ENCODE measurements at places on chromosomes 7 and 10.
A peak's percentile ranks its signal among the peaks of the same experiment; 100 is the strongest.

DNA sequence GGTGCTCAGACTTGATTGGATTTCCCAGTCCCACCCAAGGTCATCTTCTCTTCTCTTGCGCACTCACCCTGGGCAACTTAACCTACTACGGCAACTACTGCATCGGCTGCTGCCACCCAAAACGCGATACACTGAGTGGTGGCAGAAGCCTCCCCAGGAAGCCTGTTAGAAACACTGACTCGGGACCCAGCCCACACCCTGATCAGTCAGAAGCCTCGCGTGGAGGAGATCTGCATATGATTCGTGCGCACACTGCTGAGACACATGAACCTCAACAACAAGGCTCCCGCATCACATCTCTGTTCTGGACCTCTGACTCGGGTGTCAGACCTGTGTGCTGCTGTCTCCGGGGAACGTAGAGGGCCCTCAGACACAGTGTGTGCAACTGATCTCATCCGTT lies 419.5 kb downstream of the PAXIP1 start:
- DNase-seq: no peak

GRCh38 chr7:122628651-122629411 lies 70.1 kb downstream of the RNF133 start:
- DNase-seq: no peak

- no peak for DNase-seq
Measured at GRCh38 chr10:132270721-132271457, 36.9 kb downstream of the STK32C start.

DNA sequence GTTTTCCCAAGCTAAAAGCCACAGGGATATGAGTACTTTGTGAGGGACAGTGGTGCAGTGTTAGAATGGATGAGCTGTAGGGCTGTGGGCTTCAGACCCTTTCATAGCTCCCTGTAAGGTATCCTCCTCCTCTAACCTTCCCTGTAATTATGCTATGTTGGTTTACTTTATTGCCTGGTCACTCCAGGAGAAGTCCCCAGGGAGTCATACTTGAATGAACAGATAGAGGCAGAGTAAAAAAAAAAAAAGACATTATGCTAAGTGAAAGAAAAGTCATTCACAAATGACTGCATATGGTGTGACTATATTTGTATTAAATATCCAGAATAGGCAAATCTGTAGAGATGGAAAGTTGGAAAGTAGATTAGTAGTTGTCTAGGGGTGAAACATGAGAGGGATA lies 434.4 kb downstream of the AUTS2 start:
- DNase-seq: no peak

DNA sequence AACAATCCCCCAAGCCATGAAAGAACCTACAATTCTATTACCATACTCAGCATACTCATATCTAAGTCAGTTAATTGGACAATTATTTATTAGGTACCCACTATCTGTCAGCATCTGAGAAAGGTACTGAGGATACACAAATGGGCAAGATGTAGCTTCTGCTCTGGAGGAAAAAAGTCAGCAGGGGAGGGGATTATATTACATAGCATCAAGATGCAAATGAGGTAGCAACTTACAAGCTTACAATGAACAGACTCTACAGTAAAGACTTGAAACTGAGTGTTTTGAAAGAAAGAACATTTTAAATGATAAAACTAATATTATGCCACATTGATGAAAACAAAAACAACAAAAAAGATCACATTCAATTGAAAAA lies 10.8 kb upstream of the CUBN start:
- DNase-seq: no peak

- no peak for DNase-seq
Measured at GRCh38 chr10:14779001-14779651, 4.4 kb upstream of the FAM107B start.

- DNase-seq: no peak
Measured at GRCh38 chr10:122096705-122097104, 107.7 kb downstream of the TACC2 start.

- no peak for DNase-seq
Measured at GRCh38 chr7:94174956-94175355, 170.8 kb upstream of the BET1 start.

DNA sequence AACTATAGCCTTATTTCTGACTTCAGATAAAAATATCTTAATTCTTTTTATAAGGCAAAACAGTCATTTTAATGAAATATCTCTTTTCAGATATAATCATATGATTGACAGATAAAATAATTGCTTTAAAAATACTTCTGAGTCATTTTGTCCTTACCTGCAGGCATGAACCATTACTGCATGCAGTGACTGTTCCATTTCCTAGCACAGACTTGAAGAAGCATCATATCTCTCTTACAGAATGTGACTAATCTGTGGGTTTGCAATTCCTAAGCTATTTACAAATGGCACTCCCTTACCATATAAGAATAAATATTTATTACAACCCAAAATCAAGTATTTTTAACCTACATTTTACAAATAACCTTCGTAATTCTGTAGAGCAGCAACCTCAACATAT lies 120.7 kb downstream of the SRPK2 start:
- peak; percentile 65 for DNase-seq

DNA sequence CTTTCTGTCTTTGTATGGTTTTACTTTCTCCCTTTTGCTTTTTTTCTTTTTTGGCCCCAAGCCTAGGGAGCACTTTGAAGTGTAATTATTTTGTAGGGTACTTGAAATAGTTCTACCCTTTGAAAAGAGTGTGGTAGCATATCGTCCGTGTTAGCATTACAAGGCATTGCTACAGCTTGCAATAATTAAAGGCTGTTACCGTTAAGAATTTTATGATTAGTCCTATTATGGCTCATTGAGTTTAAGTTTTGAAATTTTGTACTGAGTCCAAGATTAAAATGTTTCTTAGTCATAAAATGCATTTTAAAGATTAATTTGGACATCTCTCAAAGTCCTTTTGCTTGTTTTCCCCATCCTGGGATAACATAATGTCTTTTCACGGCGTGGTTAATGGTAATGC lies 490.0 kb upstream of the LRRN3 start:
- no peak for DNase-seq

DNA sequence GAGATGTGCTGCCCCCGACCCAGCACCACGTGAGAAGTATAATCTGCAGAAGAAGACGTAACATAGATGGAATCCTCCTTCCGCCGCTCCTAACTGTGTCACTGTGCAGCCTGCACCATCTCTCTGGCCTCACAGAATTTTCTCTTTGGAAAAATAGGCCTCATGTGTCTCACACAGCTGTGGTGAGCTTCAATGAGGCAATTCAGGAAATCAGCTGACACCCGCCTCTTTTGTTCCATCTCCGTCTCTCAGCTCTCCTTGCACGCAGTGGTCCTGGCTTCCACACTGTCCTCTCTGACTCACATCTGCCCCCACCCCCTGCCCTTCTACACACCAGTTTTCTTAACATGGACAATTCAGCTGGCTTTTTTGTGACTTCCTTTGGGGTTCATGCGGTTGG lies 7.2 kb downstream of the C10orf90 start:
- DNase-seq: peak; percentile 3

GRCh38 chr7:79507131-79507530 lies 53.7 kb upstream of the MAGI2 start:
- DNase-seq: no peak

DNA sequence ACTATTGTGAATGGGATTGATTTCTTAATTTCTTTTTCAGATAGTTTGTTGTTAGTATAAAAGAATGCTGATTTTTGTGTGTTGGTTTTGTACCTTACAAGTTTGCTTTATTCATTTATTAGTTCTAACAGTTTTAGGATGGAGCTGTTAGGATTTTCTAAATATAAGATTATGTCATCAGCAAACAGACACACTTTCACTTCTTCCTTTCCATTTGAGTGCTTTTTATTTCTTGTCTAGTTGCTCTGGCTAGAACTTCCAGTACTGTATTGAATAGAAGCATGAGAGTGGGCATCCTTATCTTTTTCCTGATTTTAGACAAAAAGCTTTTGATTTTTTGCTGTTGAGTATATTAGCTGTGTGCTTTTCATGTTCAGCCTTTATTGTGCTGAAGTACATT lies 81.5 kb downstream of the DNAH11 start:
- DNase-seq: no peak

DNA sequence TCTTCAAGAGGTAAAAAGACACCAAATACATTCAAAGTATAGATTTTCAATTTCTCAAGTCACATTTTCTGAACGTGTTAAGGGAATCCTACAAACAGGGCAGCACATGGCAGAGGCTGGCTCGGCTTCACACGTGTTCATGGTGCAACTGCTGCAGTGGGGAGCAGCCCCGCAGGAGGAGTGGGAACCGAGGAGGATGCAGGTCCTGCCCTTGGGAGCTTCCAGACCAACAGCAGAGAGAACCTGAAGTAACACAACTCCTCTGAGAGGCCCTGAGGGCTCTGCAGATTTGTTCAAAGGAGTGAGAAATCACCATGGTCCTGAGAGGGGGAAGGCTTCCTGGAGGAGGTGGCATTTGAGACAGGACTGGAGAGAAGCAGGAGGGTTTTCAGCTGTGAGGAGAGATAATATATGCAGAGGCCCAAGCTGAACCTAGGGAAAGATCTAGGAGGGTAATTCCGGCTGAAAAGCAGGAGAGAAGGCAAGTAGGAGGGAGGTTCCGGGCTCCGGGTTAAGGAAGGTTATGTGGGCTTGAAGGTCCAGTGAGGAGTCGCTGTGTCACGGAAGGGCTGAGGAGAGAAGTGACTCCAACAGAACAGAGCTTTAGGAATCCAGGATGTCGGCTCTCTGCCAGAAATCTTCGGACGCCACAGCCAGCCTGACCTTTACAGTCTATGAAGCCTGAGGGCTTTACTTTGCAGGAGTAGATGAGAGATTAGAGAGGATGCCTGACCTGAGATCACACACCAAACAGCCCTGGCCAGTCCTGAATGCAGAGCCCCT lies 77.5 kb downstream of the GPR26 start:
- DNase-seq: no peak

GRCh38 chr10:91925022-91925320 lies 1.4 kb downstream of the BTAF1 start:
- DNase-seq: no peak

GRCh38 chr7:55083206-55083605 lies 64.4 kb downstream of the EGFR start:
- no peak for DNase-seq

DNA sequence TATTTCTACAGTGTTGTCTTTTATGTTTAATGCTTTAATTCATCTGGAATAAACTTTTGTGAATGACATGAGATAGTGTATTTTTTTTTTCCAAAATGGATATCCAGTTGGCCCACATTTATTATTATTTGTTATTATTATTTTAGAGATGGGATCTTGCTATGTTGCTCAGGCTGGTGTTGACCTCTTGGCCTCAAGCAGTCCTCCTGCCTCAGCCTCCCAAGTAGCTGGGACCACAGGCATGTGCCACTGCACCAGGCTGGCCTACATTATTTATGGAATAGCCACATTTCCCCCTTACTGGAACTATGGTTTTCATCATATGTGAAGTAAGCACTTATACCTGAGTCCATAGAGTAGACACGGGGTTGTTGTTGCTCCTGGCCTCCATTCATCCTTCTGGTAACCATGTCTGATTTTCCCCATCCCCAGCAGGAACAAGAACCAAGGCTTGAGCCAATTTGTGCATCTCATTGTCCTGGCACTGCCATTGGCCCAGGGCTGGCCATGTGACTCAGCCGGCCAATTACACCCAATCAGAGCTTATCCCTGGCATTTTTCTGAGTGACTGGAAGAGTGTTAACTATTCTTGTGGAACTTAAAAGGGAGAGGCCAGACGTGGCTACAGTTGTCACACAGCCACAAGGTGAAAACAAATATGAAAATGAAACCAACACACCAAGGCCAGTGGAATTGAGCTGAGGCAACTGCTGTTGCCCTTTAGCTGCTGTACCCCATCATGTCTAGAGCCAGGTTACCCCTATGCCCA lies 23.1 kb downstream of the PRF1 start:
- peak; percentile 27 for DNase-seq

- peak; percentile 53 for DNase-seq
Measured at GRCh38 chr10:8325024-8325980, 270.8 kb downstream of the GATA3 start.

DNA sequence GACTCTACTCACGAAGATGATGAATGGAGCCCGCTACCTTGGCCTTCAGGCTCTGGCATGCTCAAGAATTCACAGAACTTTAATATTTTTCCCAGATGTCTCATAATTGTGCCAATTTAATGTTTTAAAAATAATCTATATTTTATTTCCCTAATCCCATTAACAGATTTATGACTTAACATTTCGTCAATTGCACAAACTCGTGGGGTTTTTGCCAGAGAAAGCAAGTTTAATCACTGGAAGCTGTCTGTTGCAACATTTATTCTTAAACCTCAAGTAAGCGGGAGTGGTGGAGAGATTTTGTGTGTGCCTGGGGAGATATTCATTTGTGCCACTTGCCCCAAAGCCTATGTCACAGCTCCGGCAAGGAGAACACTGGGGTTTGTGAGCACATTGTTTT lies 117.9 kb downstream of the TEX36 start:
- DNase-seq: no peak

- DNase-seq: no peak
Measured at GRCh38 chr7:80053124-80053523, 81.5 kb upstream of the GNAI1 start.

- DNase-seq: no peak
Measured at GRCh38 chr10:44921506-44921905, 10.4 kb downstream of the TMEM72 start.

DNA sequence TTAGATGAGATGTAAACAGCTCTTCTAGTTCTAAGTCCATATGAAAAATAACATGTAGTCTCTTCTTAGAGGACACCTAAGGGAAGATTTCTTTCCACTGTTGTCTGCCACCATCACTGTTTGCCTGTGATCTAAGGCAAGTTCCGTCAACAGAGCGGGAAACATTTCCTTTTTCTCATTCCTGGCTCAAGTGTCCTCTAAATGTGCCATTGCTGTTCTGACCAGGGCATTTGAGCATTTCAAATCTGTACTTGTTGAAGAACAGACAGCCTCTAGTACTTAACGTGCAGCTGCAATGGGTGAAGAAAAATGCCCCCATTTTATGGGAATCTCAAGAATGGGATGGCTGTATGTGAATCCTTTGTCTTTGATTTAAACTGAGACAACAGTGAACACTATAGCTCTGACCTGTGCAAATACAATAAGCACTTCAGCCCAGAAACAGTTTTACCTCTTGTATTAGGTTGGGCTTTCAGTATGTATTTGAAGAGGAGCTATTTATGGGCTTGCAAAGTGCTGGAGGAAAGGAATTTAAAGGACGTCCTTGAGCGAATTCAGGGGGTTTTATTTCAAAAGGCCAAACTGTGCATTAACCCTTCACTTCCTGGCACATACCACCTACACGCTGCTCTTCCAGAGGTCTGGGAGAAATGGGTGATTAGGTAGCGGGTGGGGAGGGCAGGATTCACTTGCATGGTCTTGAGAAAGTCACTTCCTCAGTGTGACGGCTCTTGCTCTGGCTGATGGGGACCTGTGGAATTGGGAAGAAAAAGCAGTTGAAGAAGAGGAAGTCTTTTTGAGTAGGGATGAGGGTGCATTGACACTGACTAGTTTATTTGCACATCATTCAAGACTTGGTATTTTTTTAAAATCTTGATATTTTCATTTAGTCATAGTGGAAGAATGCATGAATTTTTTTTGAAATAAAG lies 66.1 kb downstream of the THNSL1 start:
- DNase-seq: no peak

- DNase-seq: no peak
Measured at GRCh38 chr7:82932516-82932915, 230.2 kb downstream of the PCLO start.
